Germinal center (tissue), 1 donor: ENCODE measurements at places on chromosomes 1 and 21.

- DNase-seq: no peak
Observed at GRCh38 chr21:36973986-36974850, 7.7 kb upstream of the HLCS start.

DNA sequence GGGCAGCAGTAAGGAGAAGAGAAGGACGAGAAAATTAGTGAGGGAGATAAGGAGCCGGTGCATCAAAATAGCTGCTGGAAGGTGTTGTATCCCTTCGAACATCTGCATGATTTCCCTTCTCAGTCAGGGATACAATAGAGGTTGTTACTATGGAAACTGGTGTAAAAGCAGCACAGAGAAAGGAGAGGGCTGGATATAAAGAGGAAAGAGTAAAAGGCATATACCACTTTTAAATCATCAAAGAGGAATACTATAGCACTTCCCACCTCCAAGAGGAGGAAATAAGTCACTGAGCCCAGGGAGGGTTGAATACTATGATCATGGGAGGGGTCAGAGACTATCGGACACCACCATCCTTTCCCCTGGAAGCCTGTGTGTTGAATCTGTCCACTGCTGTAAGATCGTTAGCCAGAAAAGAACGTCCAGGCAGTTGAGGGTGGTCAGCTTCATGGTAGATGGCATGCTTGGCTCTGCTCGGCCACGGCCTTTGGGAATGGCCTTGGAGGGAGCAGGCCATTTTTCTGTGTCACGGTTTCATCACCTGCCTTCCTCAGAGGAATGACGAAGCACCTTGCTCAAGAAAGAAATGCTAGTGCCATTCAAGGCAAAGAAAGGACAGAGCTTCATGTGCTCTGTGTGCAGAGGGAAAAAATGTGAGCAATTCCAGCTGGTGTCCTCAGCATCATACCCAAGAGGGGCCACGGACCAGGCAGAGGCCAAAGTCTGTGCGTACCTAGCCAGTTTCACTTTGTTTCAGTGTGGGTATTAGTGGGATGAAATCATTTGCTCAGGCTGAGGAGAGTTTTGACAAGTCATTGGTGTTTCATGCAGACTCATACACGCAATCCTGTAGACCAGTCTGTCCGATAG lies 64.2 kb downstream of the IRF2BP2 start:
- DNase-seq: no peak

DNA sequence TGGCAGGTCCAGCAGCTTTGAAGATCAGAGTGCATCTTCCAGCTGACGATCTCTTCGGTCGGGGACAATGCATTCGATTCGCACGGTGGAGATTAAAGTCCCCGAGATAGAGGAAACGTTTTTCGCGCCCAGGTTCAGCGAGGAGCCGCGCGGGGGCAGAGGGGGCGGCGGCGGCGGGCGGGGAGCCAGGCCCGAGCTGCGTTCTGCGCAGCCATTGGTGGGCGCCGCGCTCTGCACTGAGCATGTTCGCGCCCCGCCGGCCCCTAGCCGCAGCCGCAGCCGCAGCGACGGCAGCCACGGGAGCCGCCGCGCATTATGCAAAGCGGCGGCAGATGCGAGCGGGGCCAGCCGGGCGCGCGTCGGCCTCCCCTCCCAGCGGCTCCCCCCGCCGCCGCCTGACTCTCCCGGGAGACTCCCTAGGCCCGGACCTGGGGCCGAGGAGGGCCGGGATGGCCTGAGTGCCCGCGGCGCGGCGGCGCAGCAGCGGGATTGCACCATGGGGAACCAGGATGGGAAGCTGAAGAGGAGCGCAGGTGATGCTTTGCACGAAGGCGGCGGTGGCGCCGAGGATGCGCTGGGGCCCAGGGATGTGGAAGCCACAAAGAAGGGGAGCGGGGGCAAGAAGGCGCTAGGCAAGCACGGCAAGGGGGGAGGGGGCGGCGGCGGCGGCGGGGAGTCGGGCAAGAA lies at the start of gene FMN2:
TSS of gene FMN2 (plus strand) at position 270 of the 687 bp plus-strand sequence. CDS start at position 497, 227 bp downstream.
- peak; percentile 60 for DNase-seq

DNA sequence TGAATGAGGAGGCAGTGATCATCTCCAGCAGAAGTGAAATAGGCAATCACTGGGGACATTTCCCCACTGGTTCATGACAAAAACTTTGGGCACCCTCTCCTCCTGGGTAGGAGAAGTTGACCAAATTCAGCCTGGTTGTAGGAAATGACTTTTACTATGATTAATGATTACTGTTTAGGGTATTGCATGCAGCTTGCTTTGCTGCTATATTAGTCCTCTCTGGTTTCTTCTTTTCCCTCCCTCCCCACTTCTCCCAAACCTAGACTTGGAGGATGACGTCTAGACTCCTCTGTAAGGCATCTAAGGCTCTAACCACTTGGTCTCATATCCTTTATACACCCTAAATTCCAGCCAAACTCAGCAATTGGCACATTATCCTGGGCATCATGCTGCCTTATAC lies 3.4 kb upstream of the RGS16 start:
- no peak for DNase-seq

GRCh38 chr1:241485554-241485992 lies 34.0 kb downstream of the FH start:
- peak; percentile 11 for DNase-seq

DNA sequence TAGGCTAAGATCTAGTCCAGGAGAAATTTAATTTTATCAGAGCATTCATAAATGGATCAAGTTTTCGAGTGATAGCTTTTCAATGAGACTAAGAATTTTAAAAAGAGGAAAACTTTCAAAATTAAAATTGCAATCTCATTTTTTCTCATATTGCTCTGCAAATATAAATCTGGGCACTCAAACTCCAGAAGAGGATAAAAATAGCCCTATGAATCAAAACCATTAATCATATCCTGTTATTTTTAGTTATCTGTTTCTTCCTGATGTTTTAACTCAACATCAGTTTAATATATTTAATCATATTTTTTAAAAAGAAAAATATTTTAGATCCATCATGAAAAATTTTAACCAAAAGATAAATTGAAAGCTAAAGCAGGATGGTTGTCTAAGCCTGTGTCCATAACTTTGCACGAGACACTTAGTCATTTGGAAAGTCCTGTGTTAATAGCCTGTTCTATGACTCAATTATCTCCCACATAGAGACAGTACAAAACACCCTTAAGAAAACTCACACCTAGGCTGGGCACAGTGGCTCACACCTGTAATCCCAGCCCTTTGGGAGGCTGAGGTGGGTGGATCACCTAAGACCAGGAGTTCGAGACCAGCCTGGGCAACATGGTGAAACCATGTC lies 17.1 kb upstream of the PRRC2C start:
- DNase-seq: no peak

- peak; percentile 78 for DNase-seq
Observed at GRCh38 chr1:32247983-32248889, 1.2 kb downstream of the FAM167B start.

DNA sequence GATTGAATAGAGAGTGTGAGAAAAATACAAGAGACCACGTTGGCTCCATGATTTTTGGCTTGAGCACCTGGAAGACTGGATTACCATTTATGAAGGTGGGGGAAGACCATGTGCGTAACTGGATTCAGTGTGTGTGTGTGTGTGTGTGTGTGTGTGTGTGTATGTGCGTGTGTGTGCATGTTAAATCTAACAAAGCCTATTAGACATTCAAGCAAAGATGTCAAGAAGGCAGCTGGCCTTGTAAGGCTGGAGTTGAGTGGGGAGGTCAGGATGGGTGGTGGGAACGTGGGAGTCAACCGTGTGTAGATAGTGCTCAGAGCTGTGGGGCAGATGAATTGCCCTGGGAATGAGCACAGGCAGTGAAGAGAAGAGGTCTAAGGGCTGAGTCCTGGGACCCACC lies 293.8 kb upstream of the POU3F1 start:
- no peak for DNase-seq

DNA sequence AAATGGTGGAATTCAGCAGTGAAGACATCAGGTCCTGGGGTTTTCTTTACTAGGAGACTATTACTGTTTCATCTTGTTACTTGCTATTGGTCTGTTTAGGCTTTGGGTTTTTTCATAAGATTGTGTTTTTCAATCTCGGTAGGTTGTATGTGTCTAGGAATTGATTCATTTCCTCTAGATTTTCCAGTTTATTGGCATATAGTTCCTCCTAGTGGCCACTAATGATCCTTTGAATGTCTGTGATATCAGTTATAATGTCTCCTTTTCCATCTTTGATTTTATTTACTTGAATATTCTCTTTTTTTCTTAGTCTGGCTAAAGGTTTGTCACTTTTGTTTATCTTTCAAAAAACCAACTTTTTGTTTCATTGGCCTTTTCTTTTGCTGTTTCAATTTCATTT lies 233.0 kb downstream of the RWDD3 start:
- no peak for DNase-seq

- DNase-seq: no peak
Observed at GRCh38 chr1:58003059-58003458, 543.5 kb downstream of the OMA1 start.

DNA sequence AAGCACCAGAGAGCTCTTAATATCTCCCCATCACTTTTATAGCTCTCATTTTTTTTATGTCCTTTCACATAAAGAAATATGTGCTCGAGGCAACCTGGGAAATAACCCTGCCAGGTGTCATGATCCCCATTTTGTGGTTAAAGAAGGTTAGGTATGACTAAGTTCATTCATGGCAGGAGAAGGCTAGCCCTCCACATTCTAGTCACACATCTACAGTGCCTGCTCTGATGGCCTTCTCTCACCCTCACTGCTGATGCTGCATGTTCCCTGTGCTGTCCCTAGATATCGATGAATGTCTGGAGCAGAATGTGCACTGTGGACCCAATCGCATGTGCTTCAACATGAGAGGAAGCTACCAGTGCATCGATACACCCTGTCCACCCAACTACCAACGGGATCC lies 187.5 kb downstream of the TPR start:
- no peak for DNase-seq

GRCh38 chr1:43666608-43667007 lies 16.7 kb downstream of the KDM4A start:
- no peak for DNase-seq

DNA sequence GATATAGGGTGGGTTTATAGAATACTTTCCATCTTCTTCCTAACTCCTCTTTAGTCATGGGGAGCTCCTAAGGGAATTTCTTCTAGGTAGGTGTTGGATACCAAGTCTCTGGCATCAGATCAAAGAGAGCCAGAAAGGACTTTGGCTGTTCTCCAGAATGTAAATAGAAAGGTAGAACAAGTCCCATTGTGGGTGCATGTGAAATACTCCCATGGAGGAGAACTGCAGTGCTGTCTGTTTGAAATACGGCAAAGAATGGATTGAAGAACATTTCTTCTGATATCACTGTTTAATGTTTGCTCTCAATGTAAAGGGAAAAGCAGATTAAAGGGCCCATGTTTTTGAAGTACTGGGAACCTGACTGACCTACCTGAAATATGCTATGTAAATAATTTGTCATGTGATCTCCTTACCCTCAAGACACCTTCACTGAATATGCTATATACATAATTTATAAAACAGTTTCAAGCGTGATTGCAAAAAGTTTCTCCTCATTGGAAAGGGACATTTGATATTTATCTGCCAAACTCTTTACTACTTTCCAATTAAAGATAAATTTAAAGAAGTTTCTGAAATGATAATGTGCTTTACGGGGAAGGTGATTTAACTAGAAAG lies 65.9 kb downstream of the LAMC1 start:
- no peak for DNase-seq
